AG04450 (cell line): ENCODE measurements at places on chromosomes 3 and 15.

DNA sequence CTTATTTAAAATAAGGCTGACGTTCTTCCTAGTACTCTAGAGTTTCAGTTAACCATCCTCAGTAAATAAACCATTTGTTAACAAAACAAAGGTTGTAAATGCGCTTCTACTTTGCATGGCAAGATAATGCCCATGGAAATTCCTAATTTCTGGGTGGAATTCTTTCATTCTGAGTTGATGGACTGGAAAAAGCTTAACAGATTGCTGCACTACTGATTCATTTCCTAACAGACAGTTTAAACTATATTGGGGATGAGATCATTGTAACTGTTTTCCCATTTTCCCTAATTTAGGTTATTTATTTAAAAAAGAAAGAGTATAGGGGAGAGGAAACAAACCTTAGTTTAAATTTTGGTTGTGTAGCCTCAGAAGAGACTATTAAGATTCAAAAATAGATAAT, 342.2 kb downstream of the NLGN1 start:
- DNase-seq: no peak

DNA sequence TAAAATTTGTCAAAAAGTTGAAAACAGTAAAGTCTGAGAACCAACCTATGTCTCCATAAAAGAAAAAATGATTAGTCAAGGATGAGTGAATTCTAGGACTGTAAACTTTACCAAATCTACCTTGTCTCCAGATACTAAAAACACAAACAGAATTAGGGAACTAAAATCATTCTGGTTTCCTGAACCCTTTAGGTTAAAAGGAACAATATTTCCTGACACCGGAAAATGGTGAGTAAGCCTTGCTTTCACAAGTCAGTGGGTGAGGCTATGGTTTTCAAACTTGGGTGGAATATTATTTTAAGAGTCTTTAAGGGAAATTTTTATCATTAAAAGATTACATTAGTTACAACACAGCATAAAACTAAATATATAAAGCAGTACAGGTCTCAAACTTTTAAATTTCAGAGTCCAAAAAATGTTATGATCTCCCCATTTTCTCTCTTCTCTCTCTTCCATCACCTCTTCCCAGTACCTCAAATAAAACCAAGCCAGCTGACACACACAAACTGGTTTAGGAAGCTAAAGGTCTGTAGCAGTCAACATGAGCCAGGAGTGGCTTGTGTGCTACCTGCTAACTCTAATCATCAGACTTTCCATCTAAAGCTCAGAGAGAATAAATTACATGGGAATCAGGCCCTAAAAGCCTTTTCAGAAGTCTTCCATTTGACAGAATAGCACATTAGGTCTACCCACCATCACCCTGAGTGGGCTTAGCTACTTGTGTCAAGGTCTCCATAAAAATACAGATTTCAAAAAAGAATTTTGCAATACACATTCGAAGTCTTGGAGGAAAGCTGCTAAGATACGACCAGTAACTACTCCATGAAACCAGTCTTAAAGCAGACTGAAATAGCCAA, 2.2 kb downstream of the SLC12A6 start:
- DNase-seq: no peak

- no peak for DNase-seq
Observed at GRCh38 chr3:111571907-111572460, 23.2 kb downstream of the ZBED2 start.

- DNase-seq: no peak
Observed at GRCh38 chr3:30602946-30603345, 3.5 kb upstream of the TGFBR2 start.

DNA sequence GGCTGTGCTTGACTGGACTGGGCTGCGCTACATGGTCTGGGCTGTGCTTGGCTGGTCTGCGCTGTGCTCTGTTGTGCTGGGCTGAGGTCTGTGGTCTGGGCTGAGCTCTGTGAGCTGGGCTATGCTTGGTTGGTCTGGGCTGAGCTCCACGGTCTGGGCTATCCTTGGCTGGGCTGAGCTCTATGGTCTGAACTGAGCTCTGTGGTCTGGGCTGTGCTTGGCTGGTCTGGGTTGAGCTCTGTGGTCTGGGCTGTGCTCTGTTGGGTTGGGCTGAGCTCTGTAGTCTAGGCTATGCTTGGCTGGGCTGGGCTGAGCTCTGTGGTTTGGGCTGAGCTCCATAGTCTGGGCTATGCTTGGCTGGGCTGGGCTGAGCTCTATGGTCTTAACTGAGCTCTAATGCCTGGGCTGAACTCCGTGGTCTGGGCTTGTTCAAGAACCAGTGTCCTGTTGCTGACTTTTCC, 92.0 kb downstream of the PLXNA1 start:
- DNase-seq: no peak

GRCh38 chr3:160553827-160554226, 11.5 kb downstream of the KPNA4 start:
- no peak for DNase-seq

DNA sequence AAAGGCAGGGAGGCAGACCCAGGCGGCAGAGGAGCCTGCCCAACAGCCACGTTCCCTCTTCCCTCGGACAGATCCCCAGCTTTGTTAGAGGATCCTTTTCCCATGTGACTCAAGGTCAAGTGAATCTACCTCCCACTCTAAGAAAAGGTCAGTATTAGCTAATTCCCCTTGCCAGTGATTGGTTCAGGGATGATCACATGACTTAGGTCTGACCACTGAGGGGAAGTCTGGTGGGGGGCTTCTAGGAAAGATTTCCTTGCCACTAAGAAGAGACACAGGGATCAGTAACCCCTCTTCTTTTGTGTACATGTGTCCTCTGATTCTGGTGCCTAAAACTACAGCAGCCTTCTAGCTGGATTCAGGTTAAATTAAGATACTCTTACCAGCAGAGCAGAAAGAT, 266.3 kb upstream of the NSMCE3 start:
- no peak for DNase-seq

DNA sequence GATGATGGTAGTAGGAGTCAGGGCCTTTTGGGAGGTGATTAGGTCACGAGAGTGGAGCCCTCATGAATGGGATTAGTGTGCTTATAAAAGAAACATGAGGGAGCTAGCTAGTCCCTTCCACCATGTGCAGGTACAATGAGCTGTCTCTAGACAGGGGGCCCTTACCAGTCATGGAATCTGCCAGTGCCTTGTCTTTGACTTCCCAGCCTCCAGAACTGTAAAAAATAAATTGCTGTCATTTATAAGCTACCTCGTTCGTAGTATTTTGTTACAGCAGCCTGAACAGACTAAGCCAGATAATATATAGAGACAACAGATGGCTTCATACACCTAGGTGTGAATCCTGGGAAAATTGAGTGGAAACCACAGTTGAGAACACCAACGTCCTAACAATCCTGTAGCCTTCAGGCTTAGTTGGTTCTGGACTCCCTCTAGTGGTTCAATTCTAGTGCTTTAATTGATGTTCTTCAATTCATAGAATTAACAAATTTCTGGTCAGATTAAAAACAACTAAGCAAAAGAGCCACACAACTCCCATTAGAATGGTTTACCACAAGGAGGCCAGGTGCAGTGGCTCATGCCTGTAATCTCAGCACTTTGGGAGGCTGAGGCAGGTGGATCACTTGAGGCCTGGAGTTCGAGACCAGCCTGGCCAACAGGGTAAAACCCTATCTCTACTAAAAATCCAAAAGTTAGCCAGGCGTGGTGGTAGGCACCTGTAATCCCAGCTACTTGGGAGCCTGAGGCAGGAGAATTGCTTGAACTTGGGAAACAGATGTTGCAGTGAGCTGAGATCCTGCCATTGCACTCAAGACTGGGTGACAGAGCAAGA, 21.3 kb upstream of the GATM start:
- DNase-seq: no peak

DNA sequence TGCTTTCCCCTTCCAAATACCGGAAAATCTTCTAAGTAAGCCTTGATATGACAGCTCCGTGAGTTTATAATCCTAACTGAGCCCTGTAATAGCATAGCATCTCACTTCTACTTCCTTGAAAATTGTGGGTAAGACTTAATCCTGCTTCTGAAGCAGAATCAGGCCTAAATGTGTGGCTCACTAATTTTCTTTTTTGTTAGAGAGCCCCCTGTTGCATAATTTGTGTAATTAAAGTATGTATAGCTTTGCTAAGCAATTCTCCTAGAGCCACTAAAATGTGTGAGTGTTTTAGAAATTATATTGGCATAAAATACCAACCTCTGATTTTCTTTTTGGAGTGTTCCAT, 304.4 kb downstream of the FGF12 start:
- DNase-seq: no peak

- no peak for DNase-seq
Observed at GRCh38 chr15:66880380-66881155, 178.5 kb downstream of the SMAD6 start.

GRCh38 chr15:25345943-25346342, 92.9 kb downstream of the UBE3A start:
- no peak for DNase-seq

- DNase-seq: no peak
Observed at GRCh38 chr3:8757551-8758518, 11.6 kb downstream of the OXTR start.

GRCh38 chr15:40696228-40696627, 1.3 kb downstream of the RAD51 start:
- DNase-seq: no peak

DNA sequence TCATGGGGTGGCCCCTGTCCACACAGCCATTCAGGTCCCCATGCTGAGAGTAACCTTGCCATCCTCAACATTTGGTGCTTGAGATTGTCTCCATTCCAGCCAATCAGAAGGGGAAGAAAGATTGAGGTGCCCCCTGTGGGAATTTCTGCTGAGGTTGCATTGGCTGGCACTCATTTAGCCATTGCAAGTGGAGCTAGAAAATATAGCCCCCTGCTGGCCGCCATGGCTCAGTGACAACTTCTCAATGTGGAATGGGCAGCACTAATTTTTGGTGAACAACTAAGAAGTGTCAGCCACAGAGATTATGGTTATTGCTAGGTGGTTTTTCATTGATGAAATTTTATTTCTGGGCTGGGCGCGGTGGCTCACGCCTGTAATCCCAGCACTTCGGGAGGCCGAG, 22.0 kb downstream of the COL6A6 start:
- no peak for DNase-seq

DNA sequence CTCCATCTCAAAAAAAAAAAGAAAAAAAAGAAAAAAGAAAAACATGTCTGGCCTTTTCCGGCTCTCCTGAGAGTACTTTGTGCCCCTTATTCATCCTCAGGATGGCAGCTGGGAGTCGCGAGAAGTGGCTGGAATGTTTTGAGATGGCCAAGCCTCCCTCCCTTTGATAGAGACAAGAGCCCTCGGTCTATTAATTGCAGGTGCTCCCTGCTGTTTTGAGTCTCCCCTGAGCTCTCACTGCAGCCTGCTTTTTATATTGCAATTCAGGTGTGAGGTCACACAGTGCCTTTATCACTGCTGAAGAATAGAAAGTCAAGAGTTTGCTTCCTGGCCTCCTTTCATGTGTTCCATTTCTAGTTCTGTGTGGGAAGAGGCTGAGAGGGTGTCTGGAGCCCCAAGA, 10.9 kb downstream of the CA12 start:
- DNase-seq: no peak

DNA sequence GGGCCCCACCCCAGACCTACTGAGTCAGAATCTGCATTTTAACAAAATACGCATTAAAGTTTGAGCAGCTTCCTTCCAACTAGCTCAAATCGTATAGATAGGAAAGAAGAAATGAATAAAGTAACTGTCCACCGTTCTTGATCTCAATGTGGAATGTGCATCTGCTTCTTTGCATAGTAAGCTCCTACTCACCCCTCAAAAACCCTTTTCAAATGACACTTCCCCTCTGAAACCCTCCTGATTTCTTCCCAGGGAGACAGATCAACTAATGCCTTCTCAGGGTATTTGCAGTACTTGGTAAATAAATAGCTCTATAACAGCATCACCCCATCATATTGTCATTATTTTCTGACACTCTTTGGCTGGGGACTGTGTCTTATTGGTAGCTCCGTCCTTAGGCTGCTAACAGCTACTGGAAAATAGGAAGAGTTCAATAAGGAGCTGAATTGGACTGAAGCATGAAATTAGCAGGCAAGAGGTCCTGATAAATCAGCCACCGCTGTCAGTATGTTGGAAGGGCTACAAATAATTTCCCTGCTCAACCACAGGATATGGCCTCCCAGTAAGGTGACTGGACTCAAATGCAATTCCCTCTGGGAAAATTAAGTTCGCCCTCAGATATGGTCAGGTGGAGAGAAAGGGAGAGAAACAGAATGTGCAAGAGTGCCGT, 10.2 kb downstream of the OXTR start:
- no peak for DNase-seq

DNA sequence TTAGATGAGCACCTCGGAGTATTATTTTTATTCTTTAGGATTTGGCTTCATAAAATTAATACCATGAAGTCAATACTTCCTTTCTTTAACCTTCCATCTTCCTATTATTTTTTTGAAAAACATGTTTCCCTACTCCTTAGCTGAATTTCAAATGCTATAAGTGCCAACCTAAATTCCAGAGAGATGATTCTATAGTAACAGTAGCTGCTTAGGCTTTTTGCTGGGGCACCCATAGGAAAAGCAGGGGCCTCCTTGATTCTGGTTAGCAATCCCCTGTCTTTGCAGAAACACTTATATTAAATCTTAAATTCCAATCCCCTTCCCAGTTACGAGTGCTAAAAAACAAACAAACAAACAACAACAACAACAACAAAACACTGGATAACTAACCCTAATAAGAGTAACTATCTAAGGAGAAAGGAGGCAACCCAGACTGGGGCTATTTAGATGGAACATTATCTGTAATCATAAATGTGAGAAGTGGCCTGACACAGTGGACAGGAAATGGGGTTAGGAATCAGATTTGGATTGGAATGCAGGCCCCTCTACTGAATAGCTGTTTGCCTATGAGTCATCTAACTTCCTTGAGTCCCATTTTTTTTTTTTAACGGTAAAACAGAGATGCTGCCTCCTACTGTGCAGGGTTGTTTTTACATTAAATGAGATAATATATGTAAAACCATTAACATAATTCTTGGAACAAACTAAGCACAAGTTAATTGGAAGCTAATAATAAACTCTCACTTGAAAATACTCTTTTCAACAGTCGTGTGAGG, 148.1 kb downstream of the WDR72 start:
- no peak for DNase-seq

DNA sequence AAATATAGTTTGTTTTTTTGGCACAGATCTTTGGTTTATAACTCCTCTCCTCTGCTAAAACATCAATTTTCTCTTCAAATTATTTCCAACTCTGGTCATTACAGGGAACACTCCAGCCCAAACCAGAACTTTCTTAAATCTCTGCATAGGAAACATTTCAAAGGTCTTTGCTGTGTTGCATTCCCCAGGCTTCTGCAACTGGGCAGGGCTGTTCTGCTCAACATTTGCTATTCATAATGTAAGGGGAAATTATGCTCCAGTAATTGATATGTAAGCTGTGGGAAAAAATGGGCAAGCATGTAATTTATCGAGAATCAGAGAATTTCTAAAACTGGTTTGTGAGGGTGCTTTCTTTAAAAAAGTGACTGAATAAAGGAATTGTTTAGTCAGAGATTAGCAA, 410.4 kb downstream of the TUSC7 start:
- no peak for DNase-seq

- no peak for DNase-seq
Observed at GRCh38 chr3:141006344-141006743, 44.8 kb upstream of the SPSB4 start.

GRCh38 chr3:107356706-107357105, 20.5 kb upstream of the CCDC54 start:
- no peak for DNase-seq

- DNase-seq: peak; percentile 24
Observed at GRCh38 chr15:55588070-55588814, at the start of gene PYGO1. Gene PYGO1, minus strand, starts transcription at chr15:55588345. Its CDS starts 462 bp downstream, at chr15:55587883.

- DNase-seq: no peak
Observed at GRCh38 chr3:178518660-178519396, 17.4 kb upstream of the KCNMB2 start.

- DNase-seq: no peak
Observed at GRCh38 chr3:18066899-18067582, 324.6 kb upstream of the TBC1D5 start.
